Islet precursor cell (in vitro differentiated cells): ENCODE measurements at places on chromosomes 2 and 18.

DNA sequence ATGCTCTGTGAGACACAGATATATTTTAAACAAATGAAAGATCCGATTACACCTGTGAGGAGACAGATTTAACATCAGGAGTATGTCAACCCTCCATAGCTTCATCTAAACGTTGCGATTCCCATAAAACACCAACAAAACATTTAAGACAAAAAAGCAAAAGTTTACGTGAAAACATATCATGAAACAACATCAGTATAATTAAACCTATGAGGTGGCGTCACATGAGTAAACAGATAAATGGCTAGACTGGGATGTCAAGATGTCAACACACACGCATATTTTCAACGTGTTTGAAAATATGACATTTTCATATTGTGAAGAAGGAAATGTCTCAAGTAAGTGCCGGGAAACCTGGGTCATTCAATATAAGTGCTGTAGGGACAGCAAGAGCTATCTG, 25.5 kb upstream of the GPC1 start:
- DNase-seq = no peak

DNA sequence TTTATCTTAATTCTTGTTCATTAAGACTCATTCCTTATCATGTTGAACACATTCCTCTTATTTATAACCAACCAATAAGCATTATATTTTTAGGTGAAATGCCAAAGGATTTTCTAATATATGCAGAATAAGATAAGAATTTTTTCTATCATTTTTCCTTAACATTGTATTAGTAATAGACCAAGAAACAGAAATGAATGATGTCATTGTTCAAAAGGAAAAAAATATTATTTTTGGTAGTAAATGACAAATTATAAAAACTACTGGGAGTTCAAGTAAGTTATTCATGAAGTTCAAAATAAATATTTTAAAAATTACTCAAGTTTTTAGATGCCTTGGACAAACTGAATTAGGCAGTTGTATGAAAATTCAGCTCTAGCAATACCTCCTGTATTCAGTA, 25.5 kb downstream of the DCAF17 start:
- no peak for DNase-seq

DNA sequence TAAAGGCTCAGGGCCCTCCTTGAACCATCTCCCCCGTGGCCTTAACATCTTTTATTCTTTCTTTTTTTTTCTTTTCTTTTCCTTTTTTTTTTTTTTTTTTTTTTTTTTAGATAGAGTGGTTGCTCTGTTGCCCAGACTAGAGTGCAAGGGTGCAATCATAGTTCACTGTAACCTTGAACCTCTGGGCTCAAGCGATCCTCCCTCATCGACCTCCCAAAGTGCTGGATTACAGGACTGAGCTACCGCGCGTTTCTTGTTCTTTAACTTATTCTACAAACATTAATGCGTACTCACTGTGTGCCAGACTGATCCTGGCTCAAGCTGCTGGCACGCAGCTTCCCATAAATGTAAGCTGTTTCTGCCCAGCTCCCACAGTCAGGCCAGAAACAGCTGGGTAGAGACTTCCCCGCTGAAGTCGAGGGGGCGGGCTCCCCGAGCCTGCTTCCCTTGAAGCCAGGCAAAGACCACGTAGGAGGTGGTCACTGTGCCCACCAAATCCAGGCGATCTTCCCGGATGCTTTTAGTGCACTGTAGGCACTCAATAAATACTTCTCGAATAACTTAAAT, 29.2 kb upstream of the ATP6V1B1 start:
- DNase-seq = peak; percentile 32

- no peak for DNase-seq
Observed at GRCh38 chr2:203711399-203711798, 5.0 kb downstream of the CD28 start.

DNA sequence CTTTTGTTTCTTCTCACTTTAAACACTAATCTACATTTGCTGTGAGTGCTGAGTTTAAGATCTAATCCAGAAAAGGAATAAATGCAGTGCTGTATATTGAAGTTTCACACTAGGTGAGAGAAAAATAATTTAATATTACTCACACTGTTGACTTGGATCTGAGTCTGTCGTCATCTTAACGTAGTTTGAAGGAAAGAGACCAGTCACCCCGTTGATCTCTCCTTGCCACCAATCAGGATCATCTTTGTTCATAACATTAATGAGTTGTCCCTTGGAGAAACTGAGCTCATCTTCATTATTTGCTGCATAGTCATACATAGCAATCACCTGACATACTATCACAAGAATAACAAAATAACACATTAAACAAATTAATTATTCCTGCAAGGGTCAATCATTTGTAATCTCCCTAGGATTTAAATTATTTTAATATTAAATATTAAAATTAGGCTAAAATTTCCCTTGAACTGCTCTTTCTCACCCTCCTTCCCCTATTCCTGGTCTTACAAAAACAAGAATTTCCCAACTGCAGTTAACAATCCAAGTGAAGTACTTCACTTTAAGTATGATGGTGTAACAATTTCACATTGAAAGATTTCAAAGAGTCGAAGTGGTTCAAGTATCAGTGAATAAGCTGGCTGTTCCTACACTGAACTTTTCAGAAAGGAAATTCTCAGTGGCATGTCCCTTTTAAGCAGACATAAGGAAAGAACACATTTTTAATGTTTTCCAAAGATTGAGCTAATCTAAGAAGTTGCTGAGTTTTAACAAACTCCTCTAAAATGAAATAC, 71.3 kb downstream of the FAM228A start:
- DNase-seq = no peak

DNA sequence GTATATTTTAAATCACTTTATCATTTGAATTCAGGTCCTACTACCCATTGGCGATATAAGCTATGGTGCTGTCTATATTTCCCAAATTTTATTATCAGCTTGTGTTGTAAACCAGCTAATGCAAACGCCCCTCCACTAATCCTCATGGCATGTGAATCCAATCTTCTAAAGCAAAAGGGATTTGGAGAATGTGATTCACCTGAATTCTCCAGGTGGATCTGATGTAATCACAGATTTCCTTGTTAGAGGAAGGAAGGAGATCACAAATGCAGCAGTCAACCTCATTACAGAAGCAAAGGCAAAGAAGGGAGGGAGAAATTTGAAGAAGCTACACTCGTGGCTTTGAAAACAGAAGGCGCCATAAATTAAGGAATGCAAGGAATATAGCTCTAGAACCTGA, 431.1 kb upstream of the CDH19 start:
- no peak for DNase-seq

GRCh38 chr2:186349508-186349907, 136.6 kb upstream of the ZC3H15 start:
- no peak for DNase-seq

- no peak for DNase-seq
Observed at GRCh38 chr2:109266496-109266895, 137.5 kb downstream of the SH3RF3 start.

GRCh38 chr2:239396881-239397681, 3.7 kb downstream of the HDAC4 start:
- DNase-seq = peak; percentile 59
